ENCODE measurements at places on chromosomes 12 and 14.
A peak's percentile ranks its signal among the peaks of the same experiment; 100 is the strongest.

DNA sequence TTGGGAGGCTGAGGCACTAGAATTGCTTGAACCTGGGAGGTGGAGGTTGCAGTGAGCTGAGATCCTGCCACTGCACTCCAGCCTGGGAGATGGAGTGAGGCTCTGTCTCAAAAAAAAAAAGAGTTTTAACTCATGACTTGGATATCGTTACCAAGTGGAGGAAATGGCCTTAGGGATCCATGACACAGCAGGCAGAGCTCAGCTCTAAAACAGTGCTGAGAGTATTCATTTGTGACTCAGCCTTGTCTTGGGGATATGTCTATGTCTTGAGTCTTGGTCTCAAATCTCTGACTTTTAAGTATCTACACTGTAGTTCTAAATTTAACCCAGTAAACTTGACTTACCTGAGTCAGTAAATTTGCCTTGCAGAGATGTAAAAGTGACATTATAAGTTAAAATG is 8.8 kb upstream of the PEX5 start:
- DNase-seq: no peak

DNA sequence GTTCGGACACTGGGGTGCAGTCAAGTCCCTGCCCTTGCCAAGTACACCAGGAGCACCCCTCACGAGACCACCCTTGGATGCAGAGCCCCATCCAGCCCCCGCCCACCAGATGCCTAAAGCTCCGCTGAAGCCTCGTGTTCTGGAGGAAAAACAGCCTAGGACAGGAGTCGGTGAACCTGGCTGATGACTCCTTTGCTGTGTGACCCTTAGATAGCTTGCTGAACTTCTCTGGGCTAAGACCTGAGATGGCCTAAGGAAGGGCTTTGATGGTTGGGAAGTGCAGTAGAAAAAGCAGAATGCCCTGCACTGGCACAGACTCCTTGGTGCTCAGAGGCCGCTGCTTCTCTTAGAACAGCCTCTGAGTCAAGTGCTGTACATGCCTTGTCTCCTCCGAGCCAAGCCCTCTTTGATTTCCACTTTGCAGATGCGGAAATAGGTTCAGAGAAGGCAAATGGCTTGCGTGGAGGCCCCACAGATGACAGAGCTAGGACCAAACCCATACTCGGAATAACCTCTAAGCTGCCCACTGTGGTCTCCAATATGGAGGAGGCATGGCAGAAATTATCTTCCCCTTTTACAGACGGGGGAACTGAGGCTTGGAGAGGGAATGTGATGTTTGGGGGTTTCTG is 52.3 kb downstream of the MVK start:
- no peak for DNase-seq

DNA sequence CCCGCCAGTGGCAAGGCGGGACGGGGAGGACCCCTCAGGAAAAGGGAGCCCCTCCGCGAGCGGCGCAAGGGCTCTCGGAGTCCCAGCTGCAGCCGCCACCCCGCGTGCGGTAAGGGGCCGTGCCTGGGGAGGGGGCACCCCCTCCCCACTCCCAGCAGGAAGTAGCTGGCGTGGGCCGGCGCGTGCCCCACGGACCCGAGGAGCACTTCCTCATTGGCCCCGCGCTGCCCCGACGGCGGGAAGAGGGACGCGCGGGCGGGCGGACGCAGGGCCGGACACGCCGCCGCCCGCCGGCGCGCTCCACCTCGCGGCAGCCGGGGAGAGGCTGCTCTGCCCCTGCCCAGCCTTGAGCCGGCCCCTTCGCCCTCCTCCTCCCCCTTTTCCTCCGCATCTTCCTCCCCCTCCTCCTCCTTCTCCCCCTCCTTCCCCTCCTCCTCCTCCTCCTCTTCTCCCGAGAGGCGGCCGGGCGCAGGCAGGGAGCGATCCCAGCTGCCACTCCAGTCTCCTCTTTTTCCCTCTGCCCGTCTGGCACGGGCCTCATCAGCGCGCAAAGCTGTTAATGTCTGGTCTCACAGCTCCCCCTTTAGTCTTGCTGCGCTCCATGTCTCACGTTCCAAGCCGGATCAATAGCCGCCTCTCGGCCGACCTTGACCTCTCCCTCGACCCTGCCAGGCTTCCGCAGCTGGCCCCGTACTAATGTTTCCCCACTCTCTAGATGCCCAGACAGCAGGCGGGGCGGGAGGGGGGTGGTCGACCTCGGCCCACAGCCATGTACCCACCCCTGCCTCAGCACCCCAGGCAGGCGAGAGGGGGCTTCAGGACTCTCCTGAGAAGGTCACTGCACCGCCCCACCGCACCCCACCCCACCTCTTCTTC is 2.6 kb upstream of the BCL11B start:
- peak; percentile 91 for DNase-seq

DNA sequence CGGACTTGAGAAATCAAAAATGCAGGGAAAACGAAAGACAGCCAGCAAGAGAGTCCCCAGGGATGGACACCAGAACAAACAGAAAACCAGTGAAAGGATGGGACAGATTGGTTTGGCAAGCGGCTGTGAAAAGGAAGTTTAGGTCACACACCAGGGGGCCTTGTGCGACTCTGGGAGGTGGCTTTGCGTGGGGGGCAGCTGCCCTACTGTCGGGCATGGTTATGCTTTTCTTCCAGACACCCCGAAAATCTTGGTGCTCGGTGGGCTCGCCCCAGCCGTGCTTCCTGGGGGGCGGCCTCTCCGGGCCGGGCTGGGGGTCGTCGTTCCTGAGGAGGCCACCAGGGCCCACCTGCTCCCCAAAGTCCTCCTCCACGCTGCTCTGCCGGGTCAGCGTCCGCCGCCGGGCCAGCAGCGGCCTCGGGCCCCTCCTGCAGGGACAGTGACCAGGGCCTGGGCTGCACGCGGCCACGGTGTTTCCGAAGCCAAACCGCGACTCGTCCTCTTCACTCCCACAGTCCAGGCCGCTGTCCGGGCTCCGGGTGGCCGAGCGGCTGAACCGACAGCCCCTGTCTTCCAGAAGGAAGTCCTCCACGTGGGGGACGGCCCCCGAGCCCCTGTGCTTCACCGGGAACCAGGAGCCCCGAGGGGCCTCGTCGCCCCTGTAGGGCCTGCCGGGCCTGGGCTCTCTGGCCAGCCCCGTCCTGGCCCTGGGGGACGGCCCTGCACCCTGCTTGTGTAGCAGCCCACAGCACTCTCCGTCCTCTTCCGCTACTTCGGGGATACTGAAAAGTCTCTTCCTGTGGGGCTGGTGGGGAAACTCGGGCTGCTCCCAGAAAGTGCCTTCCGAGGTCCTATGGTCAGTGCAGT is 86.5 kb downstream of the PIWIL1 start:
- DNase-seq: no peak

- no peak for DNase-seq
Measured at GRCh38 chr14:55120571-55121495, 8.2 kb upstream of the LGALS3 start.

DNA sequence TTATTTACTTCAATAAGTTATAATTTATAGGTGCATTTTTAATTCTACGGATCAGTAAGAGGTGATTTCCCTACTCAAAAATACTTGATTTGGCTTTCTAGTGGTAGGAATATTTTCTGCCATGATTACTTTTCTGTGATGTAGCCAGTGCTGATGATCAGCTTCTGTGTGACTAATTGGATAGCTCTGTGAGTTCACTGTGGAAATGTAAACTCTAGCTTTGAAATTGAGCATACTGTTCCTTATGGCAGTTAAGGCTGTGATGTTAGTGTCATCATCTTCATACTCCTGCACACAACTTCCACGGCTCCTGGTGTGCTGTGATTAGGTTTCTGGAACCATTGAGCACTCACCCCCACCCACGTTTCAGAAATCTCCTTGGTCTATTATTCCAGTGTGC is 48.2 kb downstream of the PLEKHA5 start:
- DNase-seq: no peak

DNA sequence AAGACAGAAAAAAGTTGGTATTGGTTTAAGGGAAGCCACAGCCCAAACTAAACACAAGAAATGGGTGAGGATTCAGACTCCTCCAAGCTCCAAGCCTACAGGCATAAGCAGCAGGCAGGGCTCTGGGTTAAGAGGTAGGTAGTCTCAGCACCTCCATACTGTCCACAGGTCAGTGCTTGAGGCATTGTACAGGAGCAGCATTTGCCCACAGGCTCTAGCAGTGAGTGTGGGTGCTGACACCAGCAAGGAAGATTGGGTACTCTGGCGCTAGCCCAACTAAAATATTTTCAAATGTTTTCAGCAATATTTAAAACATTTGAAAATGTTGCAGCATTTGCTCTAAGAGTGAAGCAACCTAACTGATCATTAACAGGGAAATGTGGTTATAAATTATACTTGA is 33.1 kb downstream of the FERMT2 start:
- DNase-seq: no peak

GRCh38 chr14:101005447-101005846 is 101.9 kb upstream of the RTL1 start:
- DNase-seq: no peak

GRCh38 chr12:120286768-120287490 is 4.8 kb downstream of the RNU4-2 start:
- DNase-seq: no peak

DNA sequence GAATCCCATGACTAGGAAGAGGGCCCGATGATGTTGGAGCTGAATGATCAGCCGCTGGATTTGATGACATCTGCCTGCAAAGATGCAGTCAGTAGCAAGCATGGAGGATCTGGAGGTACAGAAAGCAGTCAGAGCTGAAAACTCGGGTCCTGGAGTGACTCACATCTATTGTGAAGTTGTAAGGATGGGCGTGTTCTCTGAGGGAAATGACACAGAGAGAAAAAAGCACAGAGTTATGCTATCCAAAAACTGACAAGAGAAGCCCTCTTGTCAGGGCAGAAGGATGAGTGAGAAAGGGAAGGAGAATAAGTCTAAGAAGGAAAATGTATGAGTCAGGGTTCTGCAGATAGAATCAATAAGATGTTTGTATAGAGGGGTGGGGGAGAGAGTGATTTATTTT is 380.4 kb upstream of the CCDC196 start:
- DNase-seq: no peak

- no peak for DNase-seq
Measured at GRCh38 chr12:12505544-12506495, 56.8 kb downstream of the DUSP16 start.

DNA sequence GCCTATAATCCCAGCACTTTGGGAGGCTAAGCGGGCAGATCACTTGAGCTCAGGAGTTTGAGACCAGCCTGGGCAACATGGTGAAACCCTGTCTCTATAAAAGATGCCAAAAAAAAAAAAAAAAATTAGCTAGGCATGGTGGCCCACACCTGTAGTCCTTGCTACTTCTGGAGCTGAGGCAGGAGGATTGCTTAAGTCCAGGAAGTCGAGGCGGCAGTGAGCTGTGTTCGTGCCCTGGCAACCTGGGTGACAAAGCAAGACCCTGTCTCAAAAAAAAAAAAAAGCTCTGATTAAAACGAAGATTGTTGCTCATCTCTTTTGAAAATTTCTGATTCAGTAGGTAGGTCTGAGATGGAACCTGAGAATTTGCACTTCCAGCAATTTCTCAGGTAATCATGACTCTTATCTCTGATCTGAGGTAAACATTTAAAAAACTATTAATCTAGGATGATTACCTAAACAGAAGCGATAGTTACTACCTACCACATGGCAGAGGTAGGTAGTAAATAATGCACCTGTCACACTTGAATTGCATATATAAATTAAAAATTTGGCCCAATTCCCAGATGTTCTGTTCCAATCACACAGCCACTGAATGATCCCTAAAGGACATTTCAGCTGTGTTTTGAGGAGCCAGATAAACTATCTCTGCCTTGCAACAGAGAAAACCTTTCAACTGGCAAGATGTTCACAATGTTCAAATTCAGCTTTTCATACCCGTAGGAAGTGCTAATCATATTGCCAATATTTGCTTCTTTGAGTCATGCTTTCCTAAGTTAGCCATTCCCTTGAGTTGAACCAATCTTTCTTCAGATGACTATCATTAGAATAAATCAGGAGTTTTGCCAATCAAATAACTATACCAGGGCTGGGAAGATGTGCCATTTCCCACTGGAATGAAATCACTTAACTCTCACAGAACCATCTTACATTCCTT is 4.2 kb upstream of the TEP1 start:
- DNase-seq: no peak

GRCh38 chr14:99003646-99004045 is 268.4 kb downstream of the BCL11B start:
- no peak for DNase-seq

GRCh38 chr12:66836623-66837310 is 157.9 kb upstream of the GRIP1 start:
- DNase-seq: no peak

DNA sequence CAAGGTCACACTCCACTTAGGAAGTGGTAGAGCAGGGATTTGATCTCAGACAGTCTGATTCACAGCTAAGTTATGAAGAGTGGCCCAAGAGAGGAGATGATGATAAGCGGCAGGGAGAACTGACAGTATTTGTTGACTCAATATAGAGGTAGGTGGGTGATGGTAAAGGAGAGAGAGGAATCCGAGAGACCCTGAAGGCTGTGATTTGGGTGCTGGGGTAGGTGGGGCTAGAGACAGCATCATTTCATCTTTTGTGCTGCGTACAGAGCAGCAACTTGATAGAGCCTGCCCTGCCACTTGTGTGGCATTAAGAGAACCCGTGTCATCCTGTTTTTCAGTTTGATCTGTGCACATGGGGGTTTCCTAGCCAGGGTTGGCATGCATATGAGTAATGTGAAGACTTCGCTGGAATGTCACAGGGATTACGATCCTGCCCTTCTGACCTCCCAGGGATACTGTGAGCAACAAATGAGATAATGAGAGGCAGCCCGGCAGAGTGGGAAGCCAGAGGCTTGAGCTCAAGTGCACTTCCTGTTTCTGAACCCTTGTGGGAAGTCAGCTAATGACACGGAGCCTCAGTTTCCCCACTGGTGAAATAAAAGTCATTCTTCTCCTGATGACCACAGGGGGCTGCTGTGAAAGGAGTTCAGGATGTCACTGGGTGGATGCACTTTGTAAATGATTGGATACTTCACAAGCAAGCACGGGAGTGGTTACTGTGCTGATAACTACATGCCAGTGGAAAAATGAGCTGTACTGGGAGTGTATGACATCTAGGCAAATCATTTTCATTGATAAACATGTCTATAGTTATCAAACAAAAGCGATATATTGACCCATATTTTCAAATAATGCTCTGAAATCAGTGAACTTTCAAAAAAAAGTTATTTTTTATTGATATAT is 59.5 kb upstream of the IGF1 start:
- DNase-seq: no peak

DNA sequence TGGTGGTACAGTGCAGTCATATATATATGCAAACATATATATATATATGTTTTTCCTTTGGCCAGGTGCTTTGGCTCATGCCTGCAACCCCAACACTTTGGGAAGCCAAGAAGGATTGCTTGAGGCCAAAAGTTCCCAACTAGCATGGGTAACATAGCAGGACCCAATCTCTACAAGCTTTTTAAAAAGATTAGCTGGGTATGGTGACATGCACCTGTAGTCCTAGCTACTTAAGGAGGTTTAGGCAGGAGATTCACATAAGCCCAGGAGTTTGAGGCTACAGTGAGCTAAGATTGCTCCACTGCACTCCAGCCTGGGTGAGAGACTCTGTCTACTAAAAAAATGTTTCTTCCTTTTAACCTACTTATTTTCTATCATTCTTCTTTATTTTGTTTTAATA is 10.2 kb downstream of the PZP start:
- DNase-seq: no peak
